ENCODE measurements at places on chromosomes 7 and 10. TPM values are rescaled to one million over a fixed set of nuclear protein-coding genes. Genes with fewer than 3 reads are reported as not detected.

GRCh38 chr7:112420236-112420861 lies 29.9 kb upstream of the IFRD1 start:
- peak; percentile 72 for DNase-seq

DNA sequence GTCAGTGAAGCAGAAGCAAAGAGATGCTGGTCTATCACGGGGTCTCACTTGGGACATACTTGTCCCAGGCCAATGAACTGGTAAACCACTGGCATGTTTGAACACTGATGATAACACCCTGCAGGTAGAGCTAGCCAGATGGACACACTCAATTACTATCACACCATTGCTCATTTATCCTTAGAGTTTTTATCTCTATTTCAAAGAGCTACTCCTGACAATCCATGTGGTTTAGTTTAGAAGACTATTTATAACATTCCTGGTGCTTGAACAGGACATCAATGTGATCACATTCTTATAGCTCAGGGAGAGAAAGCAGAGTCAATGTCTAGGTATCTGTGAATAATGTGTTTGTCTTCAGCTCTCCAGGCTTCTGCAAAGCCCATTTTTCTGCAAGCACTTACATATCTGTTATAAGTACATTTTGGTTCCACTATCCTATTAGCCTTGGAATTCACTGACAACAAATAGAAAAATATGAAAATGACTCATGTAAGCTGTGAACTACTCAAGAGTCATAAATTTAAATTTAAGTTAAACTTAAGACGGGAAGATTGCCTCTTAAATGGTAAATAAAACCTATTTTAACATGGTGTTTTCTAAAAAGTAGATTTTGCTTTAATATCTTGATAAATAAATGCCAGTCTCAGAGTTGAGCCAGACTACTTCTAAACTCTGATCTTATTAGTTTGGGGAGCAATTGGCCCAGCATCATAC lies 106.7 kb upstream of the MBL2 start:
- no peak for DNase-seq

DNA sequence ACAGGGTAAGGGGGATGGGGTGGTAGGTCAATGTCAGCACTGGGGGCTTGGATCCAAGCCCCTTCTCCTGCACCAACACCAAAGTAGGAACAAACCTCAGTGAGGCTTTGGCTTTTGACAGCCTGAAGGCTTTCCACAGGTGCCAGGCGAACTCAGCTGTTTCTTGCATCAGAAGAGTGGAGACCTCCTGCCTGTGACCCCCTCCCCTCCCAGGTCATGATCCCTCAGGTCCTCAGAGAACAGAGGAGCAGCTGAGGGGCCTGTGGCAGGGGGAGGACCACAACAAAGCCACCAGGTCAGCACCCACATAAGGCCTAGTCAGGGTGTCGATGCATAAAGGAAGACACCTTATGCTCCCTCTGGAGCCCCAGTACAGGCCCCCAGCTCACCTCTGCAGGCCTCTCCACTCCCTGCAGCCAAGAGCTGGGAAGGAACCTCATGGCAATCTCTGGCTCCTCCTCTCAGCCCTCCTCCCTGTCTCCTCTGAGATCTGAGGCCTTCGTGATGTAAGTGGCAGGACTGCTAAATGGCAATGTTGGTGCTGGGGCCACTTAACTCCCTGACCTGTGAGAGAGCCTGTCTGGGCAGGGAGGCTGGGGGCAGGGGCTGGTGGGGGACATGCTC lies 19.1 kb upstream of the PRRT4 start:
- no peak for DNase-seq

- DNase-seq, result no peak
Observed at GRCh38 chr7:51054231-51054630, 262.4 kb downstream of the COBL start.

DNA sequence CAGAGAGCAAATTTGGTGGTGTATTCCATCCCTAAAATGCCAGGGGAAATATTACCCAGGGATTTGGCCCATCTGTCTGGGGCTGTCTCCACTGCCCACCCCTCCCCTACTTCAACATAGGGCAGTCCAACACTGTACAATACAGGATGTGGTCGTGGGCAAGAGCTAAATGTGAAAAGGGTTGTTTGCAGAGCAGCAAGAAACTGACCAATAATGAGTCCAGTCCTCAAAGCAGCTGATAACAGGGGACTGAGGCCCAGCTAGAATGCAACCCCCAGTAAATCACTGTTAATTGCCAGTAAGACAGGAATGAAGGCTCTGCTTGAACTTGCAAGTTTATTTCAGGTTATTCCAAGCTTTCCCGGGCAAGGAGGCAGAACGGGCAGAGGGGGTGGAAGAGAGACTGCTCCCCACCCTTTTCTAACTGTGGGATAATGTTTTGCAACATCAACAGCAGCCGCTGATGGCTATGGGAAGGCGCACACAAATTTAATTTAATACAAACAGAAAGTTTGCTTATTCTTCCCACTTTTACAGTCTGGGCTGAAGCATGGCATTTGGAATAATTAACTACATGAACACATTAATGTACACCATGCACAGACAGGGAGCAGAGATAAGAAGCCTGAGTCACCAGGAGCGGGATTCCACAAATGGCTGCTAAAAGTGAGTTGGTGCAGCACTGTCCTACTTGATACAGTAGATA lies 36.8 kb downstream of the AFAP1L2 start:
- no peak for DNase-seq

- peak; percentile 72 for DNase-seq
Observed at GRCh38 chr7:116259871-116260440, 49.6 kb downstream of the TES start.

- DNase-seq, result no peak
Observed at GRCh38 chr10:17878896-17879295, 69.7 kb downstream of the MRC1 start.

GRCh38 chr10:120423431-120424197 lies 33.4 kb upstream of the PLPP4 start:
- peak; percentile 70 for DNase-seq

DNA sequence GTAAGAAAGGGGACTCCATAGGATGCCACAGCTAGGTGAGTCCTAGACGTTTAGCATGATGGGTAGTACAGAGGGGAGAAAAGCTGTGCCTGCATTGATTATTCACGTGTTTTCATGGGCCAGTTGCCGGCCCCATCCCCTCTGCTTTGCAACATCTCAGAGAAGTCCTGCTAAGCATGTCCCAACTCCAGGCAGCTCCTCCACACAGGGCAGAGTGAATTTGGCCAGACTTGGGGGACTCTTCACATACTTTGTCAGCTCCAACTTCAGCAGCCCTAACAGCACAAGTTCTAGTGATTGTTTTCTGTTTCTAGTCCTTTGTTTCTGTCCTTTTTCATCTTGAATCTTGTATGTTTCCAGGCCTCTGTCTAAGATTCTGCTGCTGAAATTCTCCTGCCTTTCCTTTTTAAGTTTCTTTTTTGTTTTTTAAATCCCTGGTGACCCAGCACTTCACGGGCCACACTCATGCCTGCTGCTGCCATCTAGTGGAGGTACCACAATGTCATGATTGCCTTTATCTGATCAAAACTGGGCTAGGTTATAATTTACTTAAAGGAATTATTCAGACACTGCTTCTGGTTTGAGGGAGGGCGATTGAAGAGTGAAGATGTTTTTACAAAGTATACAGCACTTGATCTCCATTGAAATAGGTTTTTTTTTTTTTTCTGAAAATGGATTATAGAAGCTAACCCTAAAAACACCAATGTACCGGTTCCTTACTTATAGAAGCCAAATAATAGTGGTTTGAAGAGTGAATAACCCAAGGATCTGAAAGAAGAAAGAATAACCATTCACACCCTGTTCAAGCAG lies 276.9 kb downstream of the CSTF2T start:
- DNase-seq, result peak; percentile 80

DNA sequence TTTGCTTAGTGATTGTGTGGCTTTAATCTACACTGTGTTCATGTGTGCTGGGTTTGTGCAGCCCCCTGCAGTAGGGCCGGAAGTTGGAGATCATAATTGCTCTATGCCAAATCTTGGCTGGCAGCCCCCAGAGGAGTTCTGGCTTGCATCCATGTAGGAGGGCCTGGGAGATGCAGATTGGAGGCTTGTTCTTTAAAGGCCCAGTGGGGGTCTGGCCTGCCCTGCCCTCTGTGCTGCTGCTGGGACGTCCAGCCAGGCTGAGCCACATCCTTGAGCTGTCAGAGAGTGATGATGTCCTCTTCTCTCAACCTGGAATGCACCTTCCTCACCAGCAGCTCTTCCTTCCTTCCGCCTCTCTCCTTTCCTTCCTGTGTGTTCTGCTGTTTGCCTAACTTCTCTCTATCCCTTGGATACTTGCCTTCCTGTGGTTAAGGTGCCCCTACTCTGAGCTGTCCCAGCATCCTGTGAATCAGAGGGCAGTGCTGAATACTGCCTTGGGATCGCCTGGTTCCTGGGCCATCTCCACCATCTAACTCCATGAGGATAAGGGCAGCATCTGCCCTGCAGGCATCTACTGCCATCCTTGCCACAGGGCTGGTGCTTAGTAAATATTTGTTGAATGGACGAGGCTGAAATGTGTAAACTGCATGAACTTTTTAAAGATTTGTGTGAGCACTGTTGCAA lies 30.2 kb downstream of the DOCK1 start:
- DNase-seq, result no peak

The NKX6-2 gene
- total RNA-seq, result not detected

The MKX gene
- 0.25 TPM for total RNA-seq

The NME8 gene
- not detected for total RNA-seq
